Activated T-helper 1 cell treated with anti-CD3 and anti-CD28 coated beads, Interleukin-2, amount 50 U/mL, for 16 hours (primary cell): ENCODE measurements at places on chromosomes 7 and 10.

DNA sequence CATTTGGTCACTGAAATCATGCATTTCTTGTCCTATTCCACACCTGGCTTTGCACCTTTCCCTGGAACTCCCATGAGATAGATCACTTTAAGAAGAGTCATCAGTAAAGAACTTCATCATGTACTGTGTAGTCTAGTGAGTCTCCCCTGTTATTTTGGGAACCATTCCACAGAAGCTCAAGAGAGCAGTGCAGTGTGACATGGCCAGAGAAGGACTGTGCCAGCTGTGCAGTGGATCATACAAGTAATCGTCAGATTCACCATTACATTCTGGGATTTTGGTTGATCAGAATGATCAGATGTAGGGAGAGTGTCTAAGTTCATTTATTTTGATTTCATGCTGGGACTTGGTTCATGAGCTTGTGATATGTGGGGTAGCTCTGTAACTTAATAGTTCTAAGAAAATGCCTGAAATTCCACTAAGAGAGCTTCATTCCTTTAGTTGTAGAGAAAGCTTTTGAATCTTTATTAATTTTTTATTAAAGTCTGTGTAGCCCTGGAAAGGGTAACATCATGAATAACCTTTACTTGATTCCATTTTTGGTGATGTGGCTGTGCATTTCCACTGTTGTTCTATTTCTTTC is 166.8 kb downstream of the SUGCT start:
- DNase-seq = no peak

- no peak for DNase-seq
Observed at GRCh38 chr10:58851606-58852005, 324.8 kb upstream of the PHYHIPL start.

- DNase-seq = no peak
Observed at GRCh38 chr7:40346554-40346953, 211.7 kb downstream of the SUGCT start.

GRCh38 chr10:124211921-124212320 is 118.5 kb upstream of the CHST15 start:
- DNase-seq = no peak

- DNase-seq = no peak
Observed at GRCh38 chr10:70695241-70696030, 23.1 kb downstream of the ADAMTS14 start.

GRCh38 chr7:50539725-50540124 is 25.5 kb downstream of the DDC start:
- DNase-seq = no peak

DNA sequence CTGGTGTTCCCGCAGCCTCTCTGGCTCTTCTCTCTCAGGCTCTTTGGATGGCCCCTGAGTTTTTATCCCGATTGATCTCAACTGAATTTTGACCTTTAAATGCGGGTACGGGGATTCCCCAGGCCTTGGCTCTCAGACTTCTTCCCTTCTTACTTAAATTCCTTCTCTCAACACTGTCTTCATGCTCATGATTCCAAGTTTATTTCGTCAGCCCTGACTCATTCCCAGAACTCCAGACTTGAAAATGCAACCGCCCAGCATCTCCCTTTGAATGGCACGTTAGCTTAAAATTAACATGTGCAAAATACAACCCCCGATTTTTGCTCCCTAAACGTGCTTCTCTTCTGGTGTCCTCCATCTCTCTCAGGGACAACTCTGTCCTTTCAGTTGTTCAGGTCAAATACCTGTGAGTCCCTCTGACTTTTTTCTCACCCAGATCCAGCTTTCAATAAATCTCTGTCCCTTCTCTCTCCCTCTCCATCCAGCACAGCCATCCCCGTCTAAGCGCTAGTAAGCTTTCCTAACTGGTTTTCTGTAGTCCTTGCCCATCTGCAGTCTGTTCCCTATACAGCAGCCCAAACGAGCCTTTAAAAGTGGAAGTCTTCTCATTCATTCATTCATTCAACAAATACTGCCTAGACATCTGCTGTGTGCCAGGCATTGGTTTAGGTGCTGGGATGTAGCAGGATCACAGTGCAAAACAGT is 7.1 kb downstream of the HECW1 start:
- no peak for DNase-seq

DNA sequence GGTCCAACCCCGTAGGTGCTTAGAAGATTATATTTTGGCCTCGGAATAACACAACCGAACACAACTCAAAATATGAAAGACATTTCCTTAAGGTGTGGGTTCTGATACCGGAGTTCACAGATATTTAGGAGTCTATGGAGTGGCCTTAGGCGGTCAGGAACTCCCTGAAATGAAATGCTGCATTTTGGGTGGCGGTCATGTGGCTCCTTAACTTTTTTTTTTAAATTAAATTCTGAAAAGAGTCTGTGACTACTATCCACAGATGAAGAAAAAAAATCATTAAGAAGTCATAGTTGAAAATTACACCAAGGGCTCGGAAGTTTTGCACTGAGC is 290.9 kb upstream of the NFE2L3 start:
- DNase-seq = no peak

GRCh38 chr10:52440612-52441285 is 126.7 kb downstream of the DKK1 start:
- DNase-seq = no peak

DNA sequence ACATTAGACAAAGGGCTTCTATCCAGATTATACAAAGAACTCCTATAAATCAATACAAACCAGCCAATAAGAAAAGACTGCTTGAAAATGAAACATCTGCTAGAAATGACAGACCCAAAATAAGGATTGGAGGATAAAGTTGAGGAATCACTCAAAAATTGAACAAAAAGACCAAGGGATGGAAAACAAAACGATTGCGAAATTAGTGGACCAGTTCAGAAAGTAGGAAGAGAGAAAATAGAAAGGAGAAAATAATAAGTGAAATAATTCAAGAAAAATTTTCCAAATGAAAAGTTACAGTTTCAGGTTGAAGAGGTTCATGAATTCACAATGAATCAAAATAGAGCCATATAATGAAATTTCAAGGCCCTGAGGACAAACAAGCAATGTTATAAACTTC is 115.8 kb upstream of the CTBP2 start:
- DNase-seq = no peak

GRCh38 chr10:35464825-35465456 is 128.6 kb downstream of the CCNY start:
- DNase-seq = no peak

DNA sequence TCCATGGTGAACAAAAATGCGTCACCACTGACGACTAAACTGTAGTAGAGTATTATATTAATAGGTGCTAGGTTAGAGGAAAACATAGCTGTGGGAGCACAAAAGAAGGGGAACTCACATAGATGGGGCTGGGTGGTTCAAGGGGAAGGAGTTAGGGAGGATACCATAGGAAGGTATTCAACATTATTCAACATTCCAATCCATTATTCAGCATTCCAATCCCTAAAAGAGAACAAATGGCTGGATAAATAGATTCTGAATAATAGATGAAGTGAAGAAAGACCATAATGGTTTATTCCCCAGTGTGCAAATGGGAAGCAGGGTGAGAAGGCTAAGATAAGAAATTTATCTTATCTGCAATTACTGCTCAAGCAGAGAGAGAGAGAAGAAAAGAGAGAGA is 61.4 kb downstream of the AASS start:
- no peak for DNase-seq

DNA sequence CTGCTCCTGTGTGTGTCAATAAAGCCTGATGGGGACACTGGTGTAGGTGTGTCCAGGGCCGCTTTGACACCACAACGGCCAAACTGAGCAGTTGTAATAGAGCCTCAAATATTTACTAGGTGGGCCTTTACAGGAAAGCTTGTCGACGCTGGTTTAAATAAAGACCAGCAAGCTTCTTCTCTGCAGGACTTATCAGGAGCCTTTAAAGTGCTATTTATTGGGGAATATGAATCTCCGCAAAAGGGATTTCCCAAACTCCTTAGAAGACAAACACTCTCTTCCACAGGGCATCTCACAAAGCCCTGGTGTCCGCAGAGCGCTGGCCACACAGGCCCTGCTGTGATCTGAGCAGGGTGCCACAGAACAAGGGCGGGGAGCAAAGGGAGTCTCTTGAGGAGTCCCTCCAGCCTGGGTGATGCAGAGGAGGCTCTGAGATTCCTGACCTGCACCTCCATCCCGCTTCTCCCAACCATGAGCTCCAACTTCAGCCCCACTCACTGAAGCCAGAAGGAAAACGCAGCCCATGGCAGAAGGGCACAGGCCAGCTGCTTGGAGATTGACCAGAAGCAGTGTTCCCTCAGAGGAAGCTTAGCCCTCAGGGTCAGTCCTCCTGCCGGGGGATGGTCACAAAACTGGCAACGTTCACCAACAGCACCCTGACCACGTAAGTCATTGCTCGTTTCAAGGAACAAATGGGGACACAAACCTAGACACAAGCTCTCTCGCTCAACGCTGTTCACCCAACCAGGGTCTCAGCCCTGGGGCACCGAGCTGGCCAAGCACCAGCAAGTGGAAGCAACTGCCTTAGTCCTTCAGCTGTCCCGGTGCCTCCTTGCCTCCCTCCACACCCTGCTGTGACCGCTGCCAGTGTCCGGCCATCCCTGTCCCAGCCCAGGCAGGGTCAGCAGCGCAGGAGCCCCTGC is 129.5 kb downstream of the OAT start:
- DNase-seq = no peak

GRCh38 chr10:43048301-43049051 is 28.4 kb upstream of the RET start:
- DNase-seq = no peak

DNA sequence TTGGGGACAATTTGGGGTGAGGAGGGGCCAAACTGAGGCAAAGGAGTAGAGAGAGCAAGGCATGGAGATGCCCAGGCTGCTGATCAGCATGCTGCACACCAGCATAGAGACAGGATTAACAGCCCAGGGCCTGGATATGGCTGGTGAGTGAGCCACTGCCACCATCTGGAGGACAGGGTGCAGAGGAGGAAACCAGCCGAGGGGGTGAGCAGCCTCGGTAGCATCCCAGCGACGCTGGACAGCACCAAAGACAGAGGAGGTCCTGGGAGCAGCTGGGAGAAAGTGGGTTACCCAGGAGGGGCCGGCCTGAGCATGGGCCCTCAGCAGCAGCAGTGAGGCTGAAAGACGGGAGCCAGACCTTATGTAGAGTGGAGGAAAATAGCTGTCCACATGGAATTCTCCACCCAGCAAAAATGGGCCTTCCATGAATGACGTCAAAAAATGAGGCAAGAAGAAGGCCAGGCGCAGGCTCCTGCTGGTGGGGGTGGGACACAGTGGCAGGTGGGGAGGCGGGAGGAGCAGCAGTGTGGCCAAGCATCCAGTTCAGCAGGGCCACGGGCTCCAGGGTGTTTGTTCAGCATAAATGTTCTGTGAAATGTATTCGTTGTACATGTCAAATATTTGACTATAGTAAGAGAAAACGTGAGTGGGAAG is 16.7 kb downstream of the RET start:
- no peak for DNase-seq

- no peak for DNase-seq
Observed at GRCh38 chr10:68301790-68302502, 29.9 kb upstream of the HNRNPH3 start.

GRCh38 chr7:66920256-66920655 is 769 bp upstream of the TMEM248 start:
- no peak for DNase-seq
